Progenitor cell of endocrine pancreas (in vitro differentiated cells): ENCODE measurements at places on chromosomes 2 and 18.

GRCh38 chr2:65530547-65531320, 98.3 kb upstream of the SPRED2 start:
- DNase-seq: no peak

DNA sequence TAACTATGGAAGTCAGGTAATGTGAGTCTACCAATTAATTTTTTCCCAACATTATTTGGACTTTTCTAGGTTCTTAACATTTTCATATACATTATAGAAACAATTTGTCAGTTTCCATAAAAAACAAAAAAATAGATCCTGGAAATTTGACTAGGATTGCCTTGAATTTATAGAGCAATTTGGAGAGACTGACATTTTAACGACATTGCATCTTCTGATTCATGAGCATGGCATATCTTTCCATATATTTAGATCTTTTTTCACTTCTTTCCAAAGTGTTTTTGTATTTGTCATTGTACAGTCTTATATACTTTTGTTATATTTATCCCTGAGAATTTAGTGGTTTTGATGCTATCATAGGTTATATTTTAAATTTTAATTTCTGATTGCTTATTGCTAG, 42.0 kb downstream of the ANKRD12 start:
- no peak for DNase-seq

DNA sequence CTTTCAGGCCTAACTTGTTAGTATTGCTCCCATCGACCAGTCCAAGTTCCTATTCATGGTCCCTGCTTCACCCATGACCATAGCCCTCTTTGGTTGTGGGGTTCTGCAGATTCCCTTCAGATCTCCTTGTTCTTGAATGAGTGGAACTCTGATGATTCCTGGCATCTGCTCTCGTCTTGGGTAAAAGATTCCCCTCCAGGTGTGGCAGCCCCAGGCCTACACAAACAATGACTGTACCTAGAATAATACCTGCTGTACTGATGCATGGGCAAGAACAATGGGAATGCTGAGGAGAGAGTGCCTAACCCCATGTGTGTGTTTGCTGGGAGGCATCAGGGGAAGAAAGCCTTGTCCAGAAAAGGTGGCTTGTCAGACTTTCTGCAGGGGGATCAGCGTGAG, 39.2 kb upstream of the MRPL19 start:
- DNase-seq: no peak

DNA sequence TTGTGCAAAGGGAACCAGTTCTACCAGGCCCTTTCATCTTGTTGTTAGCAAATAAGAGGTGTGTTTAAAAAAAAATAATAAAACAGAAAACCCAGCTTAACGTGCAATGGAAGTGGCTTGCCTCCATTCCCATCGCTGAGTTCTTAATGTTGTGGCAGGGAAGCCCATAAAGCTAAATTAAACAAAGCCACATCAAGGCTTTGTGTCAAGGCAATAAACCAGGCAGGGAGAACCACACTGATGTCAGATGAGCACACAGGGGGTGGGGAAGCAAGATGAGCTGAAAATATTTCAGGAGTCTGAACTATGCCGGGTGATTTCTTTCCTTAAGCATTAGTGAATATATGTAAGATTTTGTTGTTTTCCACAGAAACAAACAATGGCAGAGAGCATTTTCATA, 73.5 kb downstream of the PHLPP1 start:
- no peak for DNase-seq

- DNase-seq: no peak
Measured at GRCh38 chr2:151459358-151459757, 49.7 kb downstream of the RIF1 start.

DNA sequence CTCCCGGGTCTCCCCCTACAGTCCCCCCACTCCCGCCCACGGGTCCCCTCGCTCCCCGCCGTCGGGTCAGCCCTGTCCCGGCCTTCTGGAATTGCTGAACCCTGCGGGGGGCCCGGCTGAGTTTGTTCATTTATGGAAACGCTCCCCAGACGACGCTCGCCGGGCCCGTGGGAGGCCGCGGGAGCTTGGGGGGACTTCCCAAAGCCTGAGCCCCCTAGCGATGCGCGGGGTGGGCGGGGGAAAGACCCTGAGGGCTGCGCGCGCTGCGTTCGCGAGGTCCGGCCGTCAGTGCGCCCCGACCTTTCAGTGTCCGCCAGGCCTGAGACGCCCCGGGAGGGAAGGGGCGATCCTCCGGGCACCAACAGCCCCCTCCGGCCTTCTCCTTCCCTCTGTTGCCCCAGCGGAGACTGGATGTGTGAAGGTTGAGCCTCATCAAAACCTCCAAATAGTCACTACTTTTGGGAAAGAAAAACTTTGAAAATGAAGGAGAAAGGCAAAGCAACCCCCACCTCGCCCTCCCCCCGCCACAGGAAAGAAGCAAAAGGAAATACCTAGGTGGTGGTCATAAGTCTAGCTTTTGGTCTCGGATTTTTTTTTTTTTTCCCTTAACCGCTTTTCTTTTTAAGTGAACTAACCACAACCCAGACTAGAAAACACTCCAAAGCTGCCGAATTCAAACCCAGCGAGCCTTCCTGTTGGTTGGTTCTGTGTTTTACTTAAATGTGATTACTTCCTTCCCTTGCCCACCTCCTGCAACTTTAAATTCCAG, 509 bp upstream of the CYS1 start:
- no peak for DNase-seq

- no peak for DNase-seq
Measured at GRCh38 chr18:56804395-56804794, 153.2 kb downstream of the WDR7 start.

DNA sequence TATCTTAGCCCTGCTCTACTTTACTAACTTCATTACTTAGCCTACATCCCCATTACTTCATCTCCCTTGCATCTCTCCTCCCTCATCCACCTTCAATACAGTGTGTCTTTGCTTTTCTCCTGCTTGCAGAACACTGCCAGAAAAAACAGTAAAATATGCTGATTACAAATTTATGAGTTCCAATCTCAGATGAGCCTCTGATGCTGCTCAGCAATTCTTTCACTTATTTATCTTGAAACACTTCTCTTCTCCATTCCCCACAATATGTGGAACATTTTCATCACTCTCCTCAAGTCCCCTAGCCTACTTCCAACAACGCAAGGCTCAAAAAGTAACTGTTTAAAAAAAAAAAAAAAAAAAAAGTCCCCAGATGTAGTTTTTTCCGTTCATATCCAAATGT, 7.1 kb downstream of the VPS54 start:
- no peak for DNase-seq

DNA sequence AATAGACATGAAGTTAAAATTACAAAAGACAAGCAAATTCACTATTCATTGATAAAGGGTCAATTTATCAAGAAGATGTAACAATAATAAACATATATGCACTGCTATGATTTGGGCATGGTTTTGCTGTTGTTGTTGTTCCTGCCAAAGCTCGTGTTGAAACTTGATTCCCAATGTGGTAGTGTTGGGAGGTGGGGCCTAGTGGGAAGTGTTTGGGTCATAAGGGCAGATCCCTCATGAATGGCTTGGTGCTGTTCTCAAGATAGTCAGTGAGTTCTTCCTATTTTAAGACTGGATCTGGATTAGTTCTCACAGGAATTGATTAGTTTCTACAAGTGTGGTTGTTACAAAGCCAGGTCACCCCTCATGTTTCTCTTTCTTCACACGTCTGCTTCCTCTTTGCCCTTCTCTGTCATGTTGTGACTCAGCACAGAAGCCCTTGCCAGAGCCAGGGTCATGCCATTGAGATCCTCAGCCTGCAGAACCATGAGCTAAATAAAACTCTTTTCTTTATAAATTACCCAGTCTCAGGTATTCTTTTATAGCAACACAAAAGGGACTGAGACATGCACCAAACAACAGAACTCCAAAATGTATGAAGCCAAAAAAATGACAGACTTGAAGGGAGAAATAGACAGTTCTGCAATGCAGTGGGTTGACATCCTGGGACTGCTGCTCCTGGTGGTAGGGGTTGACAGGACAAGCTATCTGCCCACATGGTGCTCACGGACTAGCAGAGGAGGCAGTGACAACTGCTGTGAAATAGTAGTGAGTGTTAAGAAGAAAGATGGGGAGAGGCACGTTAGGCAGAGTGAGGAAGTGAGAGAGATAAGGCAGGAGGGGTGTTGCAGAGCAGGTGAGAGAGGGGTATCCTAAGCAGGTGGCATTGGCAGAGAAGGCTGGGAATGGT, 18.6 kb upstream of the SKA1 start:
- no peak for DNase-seq

DNA sequence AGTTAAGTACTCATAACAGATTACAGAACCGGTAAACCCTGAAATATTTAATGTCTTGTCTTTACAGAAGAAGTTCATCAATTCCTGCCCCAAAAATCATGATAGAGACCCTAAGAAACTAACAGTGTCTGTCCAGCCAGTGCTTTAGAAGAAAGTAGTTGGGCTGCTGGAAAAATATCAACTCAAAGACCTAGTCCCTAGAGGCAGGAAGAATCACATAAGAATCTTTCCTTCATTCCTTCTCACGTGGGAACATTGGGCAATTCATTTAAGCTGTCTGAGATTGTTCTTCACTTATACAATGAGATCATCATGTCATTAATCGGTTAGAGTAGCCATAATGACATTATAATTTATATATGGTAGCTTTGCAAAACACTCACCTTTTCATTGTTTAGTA, 156.4 kb downstream of the CCBE1 start:
- DNase-seq: no peak

DNA sequence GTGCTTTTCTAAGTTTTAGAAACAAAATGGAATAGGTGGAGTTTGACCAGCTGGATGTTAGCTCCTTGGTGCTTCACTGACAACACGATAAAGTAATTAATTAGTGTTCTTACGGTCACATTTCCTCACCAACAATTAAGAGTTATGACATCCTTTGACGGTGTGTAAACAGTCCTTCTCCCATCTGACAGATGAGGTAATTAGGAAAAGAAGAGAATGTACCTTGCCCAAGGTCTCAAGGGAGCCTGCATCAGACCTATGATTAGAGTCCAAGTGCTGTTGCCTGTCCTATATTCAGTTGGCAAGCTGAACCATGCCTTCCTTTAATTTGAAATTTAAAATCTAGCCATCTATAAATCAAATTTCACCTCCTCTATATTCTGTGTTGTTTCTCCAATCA, 48.3 kb upstream of the STK17B start:
- DNase-seq: no peak

- no peak for DNase-seq
Measured at GRCh38 chr18:13570856-13571495, 155.4 kb downstream of the FAM210A start.

- DNase-seq: no peak
Measured at GRCh38 chr2:196389670-196390069, 218.3 kb upstream of the STK17B start.
